ENCODE measurements at places on chromosomes 6 and 20. TPM values are rescaled to one million over a fixed set of nuclear protein-coding genes. Genes with fewer than 3 reads are reported as not detected.

- no peak for DNase-seq
These were observed 96.5 kb downstream of the ADGRG6 start for GRCh38 chr6:142398353-142398752.

GRCh38 chr6:124482071-124482491, 480.2 kb upstream of the RNF217 start:
- no peak for DNase-seq

DNA sequence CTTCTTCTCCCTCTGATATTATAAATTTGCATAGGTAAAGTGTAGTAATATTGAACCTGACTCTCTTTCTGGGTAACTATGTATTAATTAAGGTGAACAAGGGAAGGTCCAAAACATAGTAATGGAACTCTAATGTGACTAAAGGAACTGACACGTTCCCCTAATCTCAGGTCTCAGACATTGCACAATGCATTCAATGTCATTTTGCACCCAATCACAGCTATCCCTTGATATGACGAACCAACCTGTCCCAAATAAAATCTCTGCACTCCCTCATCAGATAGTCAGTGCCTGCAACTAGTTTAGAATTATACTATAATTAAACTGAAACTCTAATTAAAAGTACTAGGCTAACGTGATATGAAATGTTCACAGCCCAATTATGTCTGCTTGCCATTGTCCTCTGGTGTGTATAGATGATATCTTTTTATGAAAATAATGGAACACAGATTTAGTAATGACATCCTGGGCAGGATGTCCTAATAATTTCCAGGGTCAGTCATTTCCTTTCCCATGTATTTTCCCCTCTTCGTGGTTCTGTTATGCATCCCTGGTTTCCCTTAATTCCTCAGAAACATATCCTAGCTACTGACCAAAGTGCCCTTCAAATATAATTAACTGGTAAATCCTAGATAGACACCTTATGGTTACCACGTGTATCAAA, 36.8 kb downstream of the PTPRK start:
- DNase-seq = no peak

DNA sequence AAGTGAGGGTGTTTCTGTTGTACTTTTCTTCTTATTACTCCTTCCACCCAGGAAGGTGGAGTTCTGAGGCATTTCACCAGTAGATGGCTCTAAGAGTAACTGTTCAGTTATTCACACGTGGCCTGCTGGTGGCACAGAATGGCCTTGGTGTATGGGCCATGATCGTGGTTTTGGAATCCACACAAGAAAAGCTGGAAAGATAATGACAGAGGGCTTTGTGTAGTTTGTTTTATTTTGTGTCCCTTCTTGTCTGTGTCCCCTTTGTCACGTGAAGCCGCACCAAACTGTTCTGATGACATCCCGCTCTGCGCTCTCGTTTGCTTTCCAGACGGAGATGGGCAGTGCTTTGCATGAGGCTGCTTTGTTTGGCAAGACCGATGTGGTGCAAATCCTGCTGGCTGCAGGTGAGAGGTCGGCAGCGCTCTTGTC, 93.4 kb downstream of the ANKS1A start:
- no peak for DNase-seq

DNA sequence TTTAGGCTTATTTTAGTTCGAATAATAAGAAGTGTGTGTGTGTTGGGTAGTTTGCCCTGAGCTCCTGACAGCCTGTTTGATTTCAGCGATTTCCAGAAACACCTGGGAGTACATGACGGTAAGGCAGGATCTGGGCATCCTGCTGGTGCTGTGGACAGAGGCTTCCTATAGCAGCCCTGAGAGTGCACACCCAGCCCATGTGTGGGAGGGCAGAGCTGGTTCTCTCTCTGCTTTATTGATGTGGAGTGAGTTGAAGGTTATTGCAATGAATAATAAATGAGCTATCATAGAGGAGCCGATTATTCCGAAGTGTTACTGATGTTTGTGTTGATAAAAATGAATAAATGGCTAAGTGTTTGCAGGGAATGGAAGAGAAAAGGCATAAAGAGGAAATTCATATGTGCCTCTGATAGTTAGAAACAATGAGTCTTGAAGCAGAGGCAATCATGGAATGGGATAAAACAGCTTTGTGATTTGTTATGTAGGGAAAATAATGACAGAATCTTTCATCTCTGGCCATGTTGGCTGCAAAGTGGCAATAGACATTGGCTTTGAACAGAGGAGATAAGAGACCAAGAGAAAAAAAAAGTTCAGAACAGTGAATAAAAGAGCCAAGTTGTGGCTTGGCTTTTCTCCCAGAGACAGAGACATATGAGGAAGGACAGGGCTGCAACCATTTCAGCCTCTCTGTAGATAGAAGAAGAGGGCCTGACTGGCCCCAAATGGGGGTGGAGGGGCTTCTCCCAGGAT, 166.2 kb upstream of the CHD6 start:
- no peak for DNase-seq

DNA sequence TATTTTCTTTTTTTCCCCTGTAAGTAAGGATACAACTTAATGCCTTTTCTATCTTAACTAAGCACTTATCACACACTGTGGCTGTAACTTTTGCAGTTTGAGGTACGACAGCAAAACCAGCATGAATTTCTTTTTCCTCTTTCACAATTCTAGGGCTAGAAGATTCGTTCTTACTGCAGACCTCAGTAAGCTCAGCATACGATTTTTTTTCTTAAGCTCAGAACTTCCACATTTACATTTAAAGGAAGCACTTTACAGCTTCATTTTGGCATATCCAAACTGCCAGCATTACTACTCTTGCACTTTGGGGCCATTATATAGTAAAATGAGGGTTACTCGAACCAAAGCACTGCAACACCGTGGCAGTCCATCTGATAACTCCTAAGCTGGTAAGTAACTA, 889 bp upstream of the CHMP4B start:
- DNase-seq = no peak

DNA sequence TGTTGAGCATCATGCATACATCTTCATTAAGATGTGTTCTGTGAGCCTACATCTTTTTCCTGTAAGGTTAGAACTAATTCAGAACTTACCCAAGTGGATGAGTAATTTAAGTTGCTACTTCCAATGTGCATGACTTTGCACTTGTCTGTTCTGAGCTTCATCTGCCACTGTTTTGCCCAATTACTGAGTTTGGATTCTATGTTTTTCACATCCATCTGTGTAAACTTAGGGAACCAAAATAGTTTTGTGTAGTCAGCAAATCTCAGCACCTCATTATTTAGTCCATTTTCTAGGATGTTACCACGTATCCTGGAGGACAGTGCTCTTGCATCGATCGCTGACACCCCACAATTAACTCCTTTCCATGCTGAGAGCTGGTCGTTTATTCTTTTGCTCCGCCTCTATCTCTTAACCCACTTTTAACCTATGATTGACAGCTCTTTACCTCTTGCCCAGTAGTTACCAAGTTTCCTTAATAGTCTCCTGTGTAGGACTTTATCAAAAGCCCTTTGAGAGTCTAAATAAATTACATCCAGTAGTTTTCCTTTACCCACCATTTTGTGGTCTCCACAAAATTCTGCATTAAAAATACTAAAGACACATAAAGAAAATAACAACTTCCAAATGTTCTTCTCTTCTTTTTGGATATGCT, 44.2 kb upstream of the CITED2 start:
- no peak for DNase-seq

DNA sequence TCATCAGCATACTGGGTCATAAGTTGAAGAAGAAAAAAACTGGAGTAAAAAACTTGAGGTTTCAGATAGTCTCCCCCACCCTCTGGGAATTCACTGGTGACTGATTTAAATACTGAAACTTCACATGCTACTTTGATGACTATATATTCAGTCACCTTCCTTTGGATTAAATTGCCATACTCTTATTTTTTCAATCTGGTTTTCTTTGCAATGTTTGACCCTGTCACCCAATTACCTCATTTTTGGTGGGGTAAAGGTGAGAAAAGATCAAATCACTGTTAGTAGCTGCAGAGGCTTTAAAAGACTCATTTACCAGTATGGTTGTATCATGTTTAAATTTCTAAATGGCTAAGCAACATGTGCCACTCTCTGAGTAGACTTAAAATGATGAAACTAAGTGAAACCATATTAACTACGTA, 862.7 kb upstream of the FLRT3 start:
- no peak for DNase-seq

DNA sequence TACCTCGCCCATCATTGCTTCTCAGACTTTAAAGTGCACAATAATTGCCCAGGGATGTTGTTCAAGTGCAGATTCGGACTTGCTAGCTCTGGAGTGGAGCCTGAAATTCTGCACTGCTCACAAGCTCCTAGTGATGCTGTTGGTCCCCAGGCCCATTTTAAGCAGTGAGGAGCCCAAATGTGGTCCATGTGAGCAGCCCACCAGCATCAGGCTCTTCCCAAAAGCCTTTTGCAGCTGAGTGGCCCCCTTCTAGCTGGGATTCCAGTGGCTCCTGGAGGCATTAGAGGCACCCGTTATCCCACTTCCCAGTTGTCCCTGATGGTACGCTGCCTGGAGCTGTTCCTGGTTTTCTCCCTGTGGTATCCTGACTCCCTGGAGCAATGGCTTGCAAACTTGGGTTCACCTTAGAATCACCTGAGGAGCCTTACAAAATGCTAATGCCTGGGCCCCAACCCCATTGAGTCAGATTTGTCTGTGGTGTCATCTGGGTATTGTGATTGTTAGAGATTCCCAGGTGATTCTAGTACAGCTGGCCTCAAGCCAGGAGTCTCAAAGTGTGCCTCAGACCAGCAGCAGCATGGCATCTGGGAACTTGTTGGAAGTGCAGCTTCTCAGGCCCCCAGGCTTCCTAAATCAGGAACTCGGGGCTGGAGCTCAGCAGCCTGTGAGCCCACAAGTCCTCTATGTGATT, 186.9 kb upstream of the SLC24A3 start:
- DNase-seq = no peak

- DNase-seq = no peak
These were observed 226.2 kb downstream of the DHX35 start for GRCh38 chr20:39188266-39188765.

DNA sequence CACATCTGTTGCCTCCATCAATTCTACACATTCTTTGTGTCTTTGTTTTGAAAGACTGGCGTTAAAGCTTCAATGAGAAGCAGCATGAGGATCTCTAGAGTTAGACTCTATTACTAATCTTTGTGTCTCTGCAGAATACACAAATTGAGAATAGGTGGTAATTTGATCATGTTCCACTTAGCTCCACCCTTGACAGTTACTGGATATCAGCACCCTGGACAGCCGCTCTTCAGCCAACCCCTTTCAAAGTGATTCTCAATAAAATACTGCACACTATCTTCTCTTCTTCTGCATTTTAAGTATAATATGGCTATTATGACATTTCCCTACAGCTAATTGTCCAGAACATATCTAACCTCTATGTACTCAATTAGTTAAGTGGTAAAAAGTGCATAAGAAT, 54.3 kb upstream of the CNR1 start:
- no peak for DNase-seq

DNA sequence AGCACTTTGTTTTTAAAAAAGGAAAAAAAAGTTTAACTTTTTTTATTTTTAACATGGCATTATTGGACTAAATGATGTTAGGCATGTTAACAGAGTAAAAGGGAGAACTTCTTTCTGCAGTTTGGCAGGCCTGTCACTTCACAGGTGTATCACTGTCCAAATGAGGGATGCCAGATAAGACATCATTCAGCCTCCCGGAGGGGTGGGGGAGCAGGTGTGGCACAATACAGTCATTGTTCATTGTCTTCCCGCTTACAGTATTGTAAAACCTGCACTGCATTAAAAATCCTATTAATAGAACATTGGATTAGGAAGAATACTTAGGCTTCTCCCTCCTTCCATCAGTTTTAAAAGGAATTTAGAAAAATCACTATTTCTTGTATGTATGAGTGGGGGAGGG, 80.7 kb downstream of the CARMIL1 start:
- DNase-seq = no peak

DNA sequence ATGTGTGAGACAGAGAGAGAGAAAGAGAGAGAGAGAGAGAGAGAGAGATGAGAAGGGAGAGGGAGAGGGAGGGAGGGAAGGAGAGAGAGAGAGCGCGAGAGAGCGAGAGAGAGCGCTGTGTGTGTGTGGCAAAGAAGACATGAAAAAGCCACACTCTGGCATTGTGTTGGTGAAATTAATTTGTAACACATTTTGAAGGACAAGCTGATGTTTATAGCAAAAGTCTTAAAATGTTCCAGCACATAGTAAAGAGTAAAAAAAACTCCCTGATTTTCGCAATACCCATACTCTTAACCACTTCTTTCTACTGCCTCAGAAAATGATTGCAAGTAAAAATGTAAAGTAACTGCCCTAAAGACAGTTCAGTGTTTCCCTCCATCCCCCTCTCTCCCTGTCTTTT, 56.7 kb downstream of the SLC22A1 start:
- no peak for DNase-seq

- no peak for DNase-seq
These were observed 173.4 kb downstream of the BMP7 start for GRCh38 chr20:57092900-57093530.

- DNase-seq = peak; percentile 62
These were observed 107.3 kb downstream of the GMPR start for GRCh38 chr6:16345449-16346330.

DNA sequence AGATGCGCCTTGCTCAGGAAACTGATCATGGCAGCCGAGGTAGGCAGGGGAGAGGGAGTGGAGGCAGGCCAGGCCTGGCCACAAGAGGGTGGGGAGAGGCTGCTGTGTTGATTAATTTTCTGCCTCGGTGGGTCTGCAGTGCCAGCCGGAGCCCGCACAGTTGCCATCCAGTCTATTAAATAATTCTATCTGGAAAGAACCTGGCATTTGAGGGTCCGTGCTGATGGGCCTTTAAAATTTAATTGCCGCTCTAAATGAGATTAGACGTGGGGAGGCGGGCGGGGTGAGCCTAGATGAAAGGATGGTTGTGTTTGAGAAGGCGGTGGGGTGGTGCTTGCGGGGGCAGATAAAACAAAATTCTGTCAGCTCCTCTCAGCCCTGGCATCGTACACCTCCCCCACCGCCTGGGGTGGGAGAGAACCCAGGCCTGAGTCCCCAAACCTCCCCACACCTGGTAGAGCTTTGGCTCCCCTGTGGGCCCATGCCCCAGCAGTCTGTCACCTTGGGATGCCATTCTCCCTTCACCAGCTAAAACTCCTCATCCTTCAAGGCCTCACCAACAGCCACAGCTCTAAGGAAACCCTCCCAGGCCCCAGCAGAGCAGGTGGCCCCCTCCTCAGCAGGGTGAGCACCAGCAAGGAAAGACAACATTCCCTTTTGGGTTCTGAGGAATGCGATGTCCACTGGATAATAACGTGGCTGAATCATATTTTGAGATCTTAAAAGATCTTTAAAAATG, 167.3 kb downstream of the GRM4 start:
- DNase-seq = no peak

GRCh38 chr6:146489468-146490151, 54.0 kb upstream of the RAB32 start:
- DNase-seq = no peak

DNA sequence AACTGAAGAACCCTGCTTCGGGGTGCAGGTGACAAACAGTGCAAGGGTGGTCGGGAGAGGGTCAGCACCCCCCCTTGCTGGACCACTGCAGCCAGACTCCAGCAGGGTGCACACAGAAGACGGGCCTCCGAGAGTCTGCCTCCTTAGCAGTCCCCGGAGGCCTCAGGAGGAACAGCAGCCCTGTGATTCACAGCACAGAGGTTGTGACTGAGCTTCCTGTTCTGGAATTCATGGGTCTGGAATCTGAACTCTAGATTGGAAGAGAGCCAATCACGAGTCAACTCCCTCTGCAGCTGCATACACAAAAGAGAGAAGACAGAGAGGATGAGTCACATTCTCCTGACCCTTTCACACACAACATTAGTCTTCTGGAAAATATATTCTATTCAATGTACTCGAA, 249.0 kb upstream of the OPRM1 start:
- DNase-seq = no peak

GRCh38 chr6:135990855-135991464, 139.5 kb downstream of the PDE7B start:
- DNase-seq = no peak

HRH3 gene
- polyA plus RNA-seq = 10.6 TPM

PI16 gene
- polyA plus RNA-seq = 22.7 TPM

CRISP2 gene
- 2.6 TPM for polyA plus RNA-seq
